Cerebellar nuclear complex (tissue), 1 donor: ENCODE measurements at places on chromosomes 3 and 15.

GRCh38 chr3:61772456-61772855 is 211.1 kb downstream of the PTPRG start:
- DNase-seq, result no peak

DNA sequence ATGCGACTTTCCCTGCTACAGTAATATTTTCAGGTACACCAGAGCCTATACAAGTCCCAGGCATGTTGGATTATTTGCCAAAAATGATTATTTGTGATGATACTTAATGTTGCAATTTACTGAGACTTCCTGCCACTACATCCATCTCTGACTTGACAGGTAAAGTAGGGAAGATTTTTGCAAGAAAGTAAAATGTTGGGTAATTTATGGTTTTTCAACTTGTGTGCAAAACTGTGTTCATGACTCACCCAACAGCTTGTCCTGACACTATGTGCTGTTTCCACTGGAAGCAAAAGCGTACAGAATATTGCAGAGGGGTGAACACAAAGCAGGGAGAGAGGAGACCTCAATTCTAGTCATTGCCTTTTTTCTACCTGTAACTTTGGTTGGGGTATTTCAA is 5.4 kb upstream of the CRBN start:
- DNase-seq, result no peak

- no peak for DNase-seq
Measured at GRCh38 chr3:98964784-98965183, 63.3 kb upstream of the DCBLD2 start.

GRCh38 chr3:192890347-192891335 is 27.0 kb downstream of the MB21D2 start:
- DNase-seq, result no peak

DNA sequence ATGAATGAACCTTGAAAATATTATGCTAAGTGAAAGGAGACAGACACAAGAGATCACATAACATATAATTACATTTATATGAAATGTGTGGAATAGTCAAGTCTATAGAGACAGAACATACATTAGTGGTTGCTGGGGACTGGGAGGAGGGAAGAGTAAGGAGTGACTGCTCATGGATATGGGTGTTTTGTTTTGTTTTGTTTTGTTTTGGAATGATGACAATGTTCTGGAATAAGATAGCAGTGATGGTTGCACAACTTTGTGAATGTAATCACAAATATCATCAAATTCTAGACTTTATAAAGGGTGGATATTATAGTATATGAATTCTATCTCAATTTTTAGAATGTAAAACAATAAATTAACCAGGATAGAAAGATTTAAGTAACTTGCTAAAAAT is 57.4 kb upstream of the PHLDB2 start:
- no peak for DNase-seq

DNA sequence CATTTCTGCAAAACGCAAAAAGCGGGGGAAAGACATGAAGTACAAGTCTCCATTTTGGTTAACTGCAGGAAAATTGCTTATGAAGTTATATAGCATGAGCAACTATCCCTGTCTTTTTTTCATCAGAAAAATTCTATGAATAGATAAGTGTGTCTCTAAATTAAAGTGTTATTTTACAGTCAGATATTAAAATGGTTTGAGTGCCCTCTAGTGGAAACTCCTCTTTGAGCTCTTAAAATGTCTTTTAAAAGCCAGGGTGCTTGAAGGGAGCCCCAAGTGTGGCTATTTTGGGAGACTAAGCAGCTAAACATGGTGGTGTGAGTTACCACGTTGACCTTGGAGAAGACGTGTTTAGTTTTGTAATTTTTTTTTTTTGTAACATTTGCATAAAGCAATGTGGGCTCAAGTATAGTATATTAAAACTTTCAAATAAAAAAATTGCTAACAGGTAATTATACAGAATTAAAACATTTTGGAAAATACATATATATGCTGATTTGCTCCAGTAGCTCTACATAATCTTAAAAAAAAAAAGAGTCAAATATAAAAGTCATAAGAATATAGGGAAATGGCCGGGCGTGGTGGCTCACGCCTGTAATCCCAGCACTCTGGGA is 77.2 kb downstream of the PPP2R3A start:
- DNase-seq, result no peak

GRCh38 chr3:23938688-23939087 is 6.4 kb upstream of the NR1D2 start:
- DNase-seq, result no peak

DNA sequence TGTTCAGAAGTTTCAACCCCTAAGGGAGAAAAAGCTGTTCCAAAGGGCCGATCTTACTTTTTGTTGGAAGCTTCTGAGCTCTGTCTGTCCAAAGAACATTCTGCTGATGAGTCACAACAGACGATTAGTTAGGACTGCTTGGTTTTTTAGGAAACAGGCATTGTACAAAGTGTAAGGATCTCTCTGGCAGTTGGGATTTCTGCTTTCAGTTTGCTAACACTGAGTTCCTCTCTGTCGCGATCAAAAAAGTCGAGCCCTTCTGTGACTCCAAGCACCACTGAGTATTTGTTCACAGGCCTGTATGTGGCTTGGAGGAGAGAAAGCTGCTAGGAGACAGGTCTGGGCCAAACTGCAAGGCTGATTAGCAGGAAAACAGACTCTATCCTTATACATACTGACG is 91.8 kb upstream of the PFN2 start:
- DNase-seq, result no peak

DNA sequence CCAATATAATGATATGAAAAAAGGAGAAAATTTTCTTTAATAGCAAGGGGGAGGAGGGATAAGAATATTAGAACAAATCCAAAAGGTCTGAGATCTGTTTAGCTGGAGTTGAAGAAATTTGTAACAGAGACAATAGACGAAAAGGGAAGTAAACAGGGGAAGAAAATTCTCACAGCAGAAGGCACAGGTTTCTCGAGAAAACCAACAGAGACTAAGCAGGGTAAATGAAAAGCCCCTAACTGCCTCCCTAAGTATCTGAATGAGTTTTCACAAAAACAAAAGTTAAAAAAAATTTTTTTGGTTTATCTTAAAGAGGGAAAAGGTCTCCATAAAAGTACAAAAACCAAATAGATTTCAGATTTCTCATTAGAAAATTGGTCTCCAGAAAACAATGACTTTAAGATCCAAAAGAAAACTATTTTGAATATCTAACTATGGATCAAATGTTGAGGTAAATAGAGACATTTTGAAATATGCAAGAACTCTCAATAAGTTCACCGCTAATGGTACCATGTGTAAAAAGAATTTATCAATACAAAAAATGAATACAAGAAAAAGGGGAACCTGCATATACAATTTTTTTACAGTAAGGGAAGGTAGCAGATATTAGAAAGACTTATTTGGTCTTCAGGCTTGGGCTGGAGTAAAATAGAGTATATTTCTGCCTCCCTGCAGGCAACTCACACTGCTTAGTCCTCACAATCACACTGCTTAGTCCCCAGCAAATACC is 23.9 kb upstream of the NEK10 start:
- no peak for DNase-seq

- no peak for DNase-seq
Measured at GRCh38 chr3:64129581-64129980, 95.7 kb downstream of the PRICKLE2 start.

GRCh38 chr3:2589336-2589969 is 490.8 kb downstream of the CNTN4 start:
- no peak for DNase-seq

DNA sequence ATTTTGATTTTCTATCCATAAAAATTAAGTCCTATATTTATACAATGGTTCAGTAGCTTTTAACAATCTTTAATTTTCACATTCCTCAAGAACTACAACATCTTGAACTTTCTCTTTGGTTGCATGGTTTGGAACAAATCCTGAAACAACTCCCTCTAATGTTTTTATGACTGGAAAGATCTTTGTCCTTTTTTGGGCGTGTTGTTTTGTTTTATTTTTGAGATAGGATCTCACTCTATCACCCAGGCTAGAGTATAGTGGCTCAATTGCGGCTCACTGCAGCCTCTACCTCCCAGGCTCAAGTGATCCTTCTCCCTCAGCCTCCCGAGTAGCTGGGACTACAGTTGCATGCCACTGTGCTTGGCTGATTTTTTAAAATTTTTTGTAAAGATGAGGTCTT is 4.0 kb downstream of the STX19 start:
- DNase-seq, result no peak

- DNase-seq, result no peak
Measured at GRCh38 chr3:112531358-112531781, 30.4 kb downstream of the ATG3 start.

DNA sequence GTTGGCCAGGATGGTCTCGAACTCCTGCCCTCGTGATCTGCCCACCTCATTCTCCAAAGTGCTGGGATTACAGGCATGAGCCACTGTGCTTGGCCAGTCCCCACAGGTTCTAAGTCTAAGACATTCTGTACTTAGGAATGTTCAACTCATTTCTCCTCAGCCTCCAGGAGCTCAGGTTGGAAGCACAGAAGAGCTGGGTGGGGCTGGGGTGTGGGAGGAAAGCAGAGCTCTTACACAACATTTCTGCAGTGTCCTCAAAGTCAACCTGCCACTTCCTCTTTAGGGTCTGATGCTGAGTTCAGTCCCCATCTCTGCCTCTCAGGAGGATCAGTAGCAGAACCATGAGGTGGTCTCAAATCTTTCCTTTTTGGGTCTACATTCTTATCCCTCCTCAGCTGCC is 75.5 kb downstream of the MRPL46 start:
- no peak for DNase-seq

DNA sequence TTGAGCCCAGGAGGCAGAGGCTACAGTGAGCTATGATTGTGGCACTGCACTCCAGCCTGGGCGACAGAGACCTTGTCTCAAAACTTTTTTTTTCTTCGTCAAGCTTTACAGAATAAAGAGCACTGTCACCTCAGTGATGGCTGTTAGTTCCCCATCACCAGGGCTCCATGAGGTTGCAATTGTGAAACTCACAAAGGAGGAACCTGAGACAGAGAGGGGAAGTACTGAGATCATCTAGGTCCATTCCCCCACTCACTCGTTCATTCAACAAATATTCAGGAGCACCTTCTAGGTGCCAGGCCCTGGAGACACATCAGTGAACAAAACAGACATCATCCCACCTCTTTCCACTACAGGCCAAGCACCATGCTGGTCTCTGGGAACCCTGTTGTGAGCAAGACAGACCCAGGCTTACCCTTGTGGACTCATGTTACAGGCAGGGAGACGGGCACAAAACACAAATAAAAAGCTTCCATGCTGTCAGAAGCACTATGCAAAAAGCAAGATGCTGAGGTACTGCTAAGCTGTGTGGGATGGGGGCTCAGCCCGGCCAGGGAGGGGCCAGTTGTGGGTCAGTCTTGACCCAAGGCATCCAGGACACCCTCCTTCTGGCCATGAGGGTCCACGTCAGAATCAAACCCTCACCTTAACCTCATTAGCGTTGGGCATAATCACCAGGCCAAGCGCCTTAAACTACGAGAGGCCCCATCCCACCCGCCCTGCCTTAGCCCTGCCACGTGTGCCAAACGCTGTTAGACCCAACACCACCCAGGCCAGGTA is 2.1 kb upstream of the RHO start:
- no peak for DNase-seq

DNA sequence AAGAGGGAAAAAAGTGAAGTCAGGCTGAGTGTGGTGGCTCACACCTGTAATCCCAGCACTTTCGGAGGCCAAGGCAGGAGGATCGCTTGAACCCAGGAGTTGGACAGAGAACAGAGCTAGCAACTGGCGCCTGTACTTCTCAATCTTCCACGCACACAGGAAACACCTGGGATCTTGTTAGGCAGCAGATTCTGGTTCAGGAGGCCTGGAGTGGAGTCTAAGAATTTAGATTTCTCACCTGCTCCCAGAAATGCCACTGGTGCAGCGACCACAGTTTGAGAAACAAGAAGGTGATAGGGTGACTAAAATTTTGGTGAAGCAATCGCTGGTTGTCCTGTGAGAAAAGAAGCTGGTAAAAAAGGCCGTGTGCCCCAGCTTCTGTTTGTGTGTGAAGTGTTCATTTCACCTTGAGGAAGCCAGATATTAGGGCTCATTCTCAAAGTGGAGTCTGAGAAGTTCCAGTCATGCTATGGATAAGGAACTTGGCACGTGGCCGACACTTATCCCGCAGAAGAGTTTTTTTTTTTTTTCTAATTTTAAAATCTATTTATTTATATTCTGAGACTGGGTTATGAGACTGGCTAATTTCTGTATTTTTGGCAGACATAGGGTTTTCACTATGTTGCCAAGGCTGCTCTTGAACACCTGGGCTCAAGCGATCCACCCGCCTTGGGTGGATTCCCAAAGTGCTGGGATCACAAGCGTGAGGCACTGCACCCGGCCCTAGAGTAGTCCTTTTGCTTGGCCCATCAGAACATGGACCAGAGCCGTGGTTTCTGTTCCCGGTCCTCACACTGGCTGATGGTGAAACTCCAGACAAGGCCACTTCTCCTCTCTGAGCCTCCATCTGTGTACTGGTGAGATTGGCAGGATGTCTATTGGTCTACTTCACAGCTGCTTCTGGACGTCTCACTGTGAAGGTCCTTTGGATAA is 324.6 kb upstream of the PROK2 start:
- DNase-seq, result no peak

GRCh38 chr3:108620250-108620649 is 30.7 kb downstream of the DZIP3 start:
- no peak for DNase-seq

DNA sequence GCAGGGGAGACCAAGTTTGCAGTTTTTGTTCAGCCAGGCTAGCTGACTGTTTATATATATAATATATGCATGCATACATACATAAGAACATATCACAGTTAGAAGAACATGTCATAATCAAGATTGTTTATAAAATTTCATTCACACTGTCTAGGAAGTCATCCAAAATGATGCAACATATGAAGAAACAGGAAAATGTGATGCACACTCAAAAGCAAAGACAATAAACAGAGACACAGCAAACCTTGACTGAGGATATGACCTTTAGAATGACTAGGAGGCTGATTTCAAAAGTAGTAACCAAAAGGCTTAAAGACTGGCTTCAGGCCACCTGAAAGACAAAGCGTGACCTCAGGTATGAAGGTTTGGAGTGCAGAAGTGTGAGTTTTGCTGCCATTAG is 166.2 kb upstream of the NDN start:
- DNase-seq, result no peak

GRCh38 chr3:1587426-1587825 is 494.6 kb downstream of the CNTN6 start:
- no peak for DNase-seq

DNA sequence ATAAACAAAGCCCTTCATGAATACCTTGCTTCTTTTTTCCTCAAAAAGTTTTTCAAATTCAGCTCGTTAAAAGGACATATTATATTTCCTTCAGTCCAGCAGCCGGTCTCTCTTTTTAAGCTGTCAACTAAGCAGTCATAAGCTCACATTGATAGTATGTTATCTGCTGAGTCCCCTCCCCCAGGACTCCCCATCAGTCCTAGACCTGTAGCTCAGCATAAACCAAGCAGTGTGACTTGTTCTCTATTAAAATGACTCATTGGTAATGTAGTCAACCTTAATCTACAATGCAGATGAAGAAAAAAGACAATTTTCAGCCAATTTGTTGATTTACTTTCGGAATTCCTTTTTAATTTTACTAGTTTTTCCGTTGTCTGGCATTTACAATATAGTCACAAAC is 483.8 kb downstream of the MECOM start:
- DNase-seq, result no peak

DNA sequence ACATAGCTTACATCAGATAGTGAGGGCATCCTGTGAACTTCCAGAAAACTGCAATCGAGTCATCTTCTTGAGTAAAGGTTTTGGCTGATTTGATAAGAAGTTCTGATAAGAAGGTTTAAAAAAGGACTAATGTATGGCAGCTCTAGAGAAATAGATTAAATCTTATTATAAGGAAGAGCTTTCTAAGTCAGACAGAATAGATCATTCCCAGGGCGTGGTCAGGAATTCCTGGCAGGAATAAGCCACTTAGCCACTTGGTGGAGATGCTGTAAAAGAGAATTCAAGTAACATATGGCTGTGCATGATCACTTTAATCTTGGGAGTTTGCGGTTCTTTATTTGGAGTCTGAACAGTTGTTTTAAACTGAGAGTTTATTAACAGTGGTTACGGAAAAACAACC is 17.4 kb downstream of the PGBD4 start:
- no peak for DNase-seq
